CD4-positive, alpha-beta T cell (primary cell): ENCODE measurements at places on chromosomes 12 and 14.

DNA sequence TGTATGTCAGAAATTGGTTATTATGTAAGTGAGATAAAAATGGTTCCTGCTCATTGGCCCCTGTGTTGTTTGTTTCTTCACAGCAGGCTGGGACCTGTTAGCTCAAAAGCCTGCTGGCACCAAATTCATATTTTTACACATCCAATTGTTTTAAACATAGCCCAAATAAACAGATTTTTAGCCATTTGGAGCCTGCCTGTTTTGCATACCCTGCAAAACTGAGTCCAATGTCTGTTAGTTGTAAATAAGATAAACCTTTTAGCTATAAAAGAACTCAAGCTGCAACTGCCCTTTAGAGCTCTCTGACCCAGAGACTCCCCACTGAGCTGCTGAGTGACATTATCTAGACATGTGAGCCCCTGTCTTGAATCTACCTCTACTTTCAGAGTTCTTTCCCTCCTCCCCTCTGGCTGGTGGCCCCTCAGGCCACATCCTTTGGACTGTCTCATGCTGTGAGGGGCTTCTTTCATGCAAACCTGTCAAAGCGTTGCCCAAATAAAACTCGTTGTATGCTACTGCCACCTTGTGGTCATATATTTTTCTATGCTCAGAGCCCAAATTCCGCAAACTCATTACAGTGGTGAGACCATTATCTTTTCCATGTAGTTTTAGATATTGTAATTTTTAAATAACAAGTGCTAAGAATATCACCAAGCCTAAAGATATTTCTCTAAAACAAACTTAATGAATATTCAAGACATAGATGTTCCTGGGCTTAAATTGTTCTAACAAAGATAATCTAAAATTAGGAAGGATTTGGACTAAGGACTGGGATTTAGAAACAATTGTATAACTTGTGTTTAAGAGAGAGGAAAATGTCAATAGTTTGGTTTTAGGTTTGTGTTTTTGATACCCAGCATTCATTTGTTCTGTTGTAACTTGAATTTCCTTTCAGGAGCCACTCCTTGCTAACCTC, 337.9 kb downstream of the AACS start:
- DNase-seq, result no peak

DNA sequence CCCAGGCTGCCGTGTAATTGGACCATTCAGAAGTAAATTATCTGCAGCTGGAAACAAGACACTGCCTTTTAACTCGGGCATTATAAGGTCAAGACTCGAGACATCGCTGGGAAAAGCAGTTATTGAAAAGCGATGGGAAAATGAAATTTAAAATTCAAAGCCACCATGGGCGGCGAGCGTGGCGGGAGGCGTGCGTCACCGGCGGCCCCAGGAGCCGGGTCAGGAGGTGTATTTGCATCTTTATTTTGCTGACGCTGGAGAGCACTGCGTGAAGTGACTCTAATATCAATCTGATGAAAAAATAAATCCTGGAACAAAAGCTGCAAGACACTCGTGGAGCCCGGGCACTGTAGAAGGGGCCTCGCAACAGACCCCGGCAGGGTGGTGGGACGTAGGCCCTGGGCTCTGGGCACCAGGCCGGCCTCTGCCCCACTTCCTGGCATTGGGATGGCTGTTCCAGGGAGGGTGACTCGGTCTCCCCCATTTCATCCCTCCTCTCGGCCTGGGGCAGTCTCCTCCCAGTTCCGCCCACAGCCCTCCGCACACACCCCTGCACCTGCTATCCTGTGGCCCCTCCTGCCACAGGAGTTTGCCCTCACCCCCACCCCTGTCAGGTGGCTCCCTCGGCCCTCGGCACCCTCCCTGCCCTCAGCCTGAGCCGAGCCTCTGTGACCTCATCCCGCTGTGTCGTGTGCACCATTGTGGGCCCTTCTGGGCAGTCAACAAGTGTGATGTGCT, 196.2 kb downstream of the KIF26A start:
- no peak for DNase-seq

DNA sequence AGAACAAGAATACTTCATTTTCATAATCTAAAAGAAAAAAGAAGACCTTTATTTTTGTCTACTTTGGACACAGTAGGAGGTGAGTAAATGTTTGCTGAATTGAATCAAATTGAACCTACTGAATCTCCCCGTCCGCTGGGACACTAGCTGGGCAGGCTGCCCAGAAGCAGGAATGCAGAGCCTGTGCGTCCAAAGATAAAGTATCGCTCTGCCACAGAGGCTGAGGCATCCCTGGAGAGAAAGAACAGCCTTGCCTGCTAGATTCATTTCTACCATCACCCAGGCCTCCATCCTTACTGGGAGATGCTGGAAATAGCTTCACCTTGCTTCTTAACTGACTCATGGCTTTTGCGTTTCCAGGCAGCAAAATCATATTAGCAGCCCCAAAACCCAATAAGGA, 64.1 kb upstream of the TSPAN11 start:
- no peak for DNase-seq

DNA sequence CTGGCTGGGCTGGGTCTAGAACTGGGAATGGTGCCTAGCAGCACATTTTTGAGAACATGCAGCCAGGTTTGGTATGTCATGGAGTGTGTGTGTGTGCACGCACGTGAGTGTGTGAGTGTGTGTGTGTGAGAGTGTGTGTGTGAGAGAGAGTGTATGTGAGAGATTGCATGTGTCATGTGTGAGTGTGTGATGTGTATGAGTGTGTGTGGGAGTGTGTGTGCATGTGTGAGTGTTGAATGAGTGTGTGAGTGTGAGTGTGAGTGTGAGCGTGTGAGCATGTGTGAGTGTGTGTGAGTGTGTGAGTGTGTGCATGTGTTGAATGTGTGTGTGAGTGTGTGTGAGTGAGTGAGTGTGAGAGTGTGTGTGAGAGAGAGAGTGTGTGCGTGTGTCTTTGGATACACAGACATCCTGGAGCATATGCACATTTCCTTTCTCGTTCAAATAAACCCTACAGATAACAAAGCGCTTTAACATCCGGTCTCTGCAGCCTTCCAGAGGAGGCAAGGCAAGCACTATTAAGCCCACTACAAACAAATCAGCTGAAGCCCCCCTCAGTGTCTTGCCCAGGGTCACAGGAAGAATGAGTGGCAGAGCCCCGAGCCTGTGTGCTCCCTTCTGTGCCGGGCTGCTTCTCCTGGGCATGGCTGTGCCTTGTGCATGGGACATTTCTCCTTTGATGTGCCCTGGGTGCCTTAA, 108.7 kb upstream of the ETV6 start:
- DNase-seq, result no peak

DNA sequence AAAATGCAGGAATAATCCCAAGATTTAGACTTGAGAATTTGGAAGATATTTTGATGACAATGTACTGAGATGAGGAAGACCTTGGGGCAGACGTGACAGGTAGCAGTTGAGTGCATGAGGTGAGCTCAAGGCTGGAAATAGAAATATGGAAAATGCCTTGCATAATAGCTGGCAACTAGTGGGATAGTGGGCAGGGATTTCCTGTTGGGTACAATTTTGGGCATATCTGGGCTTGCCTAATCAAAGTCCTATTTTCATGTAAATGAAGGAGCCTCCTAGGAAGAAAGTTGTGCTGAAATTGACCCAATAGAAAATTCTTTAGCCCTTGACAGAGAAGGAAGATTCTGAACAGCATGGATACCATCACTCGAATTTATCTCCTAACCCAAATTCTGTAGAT, 6.4 kb upstream of the GLIPR1 start:
- DNase-seq, result no peak

DNA sequence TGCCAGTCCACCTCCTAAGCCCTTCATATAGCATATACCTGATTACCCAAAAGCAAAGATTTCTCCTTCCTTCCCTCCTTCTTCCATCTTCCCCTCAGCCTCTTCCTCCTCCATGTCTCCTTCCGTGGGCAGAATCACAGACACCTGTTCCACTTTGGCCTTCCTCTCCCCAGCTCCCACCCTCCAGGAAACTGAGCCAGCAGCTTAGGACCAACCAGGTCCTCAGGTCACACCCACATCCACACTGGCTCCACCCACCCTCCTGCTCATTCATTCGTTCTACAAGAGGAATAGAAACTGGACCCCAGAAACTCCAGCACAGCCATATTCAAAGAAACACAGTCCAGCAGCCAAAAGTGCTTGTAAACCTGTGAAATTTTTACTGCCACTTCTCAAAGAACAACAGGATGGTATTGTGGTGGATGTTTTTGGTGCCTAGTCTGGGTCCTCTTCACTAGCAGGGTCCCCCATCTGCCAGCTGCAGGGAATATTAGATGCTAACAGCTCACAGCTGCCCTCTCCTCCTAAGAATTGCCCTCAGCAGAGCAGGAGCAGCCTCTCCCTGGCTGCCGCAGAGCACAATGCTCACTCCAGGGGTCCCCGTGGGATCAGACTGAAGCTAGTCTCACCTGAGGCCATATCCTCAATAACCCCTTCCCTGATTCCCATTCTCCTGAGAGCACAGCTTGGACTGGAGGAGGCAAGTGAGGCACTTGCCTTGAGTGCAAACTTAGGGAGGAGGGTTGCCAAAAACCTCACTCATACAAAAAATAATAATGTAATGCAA, 18.4 kb downstream of the CMKLR1 start:
- no peak for DNase-seq

- DNase-seq, result no peak
Measured at GRCh38 chr12:76275511-76276093, 72.6 kb downstream of the BBS10 start.

- no peak for DNase-seq
Measured at GRCh38 chr14:70707138-70708038, 65.7 kb downstream of the TTC9 start.

DNA sequence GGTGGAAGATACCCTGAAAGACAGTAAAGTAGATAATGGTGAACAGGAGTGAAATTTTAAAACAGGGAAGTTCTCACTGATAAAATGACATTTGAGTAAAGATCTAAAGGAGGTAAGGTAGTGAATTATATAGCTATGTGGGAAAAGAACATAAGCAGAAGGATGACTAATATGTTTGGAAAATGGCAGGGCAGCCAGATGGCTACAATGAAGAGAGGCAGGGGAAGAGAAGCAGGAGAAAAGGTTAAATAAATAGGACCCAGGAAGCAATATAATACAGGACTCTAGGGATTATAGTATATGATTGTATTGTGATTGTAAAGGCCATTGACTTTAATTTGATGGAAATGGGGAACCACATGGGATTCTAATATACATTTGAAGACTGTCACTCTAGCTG, 33.0 kb downstream of the SCFD1 start:
- DNase-seq, result no peak

DNA sequence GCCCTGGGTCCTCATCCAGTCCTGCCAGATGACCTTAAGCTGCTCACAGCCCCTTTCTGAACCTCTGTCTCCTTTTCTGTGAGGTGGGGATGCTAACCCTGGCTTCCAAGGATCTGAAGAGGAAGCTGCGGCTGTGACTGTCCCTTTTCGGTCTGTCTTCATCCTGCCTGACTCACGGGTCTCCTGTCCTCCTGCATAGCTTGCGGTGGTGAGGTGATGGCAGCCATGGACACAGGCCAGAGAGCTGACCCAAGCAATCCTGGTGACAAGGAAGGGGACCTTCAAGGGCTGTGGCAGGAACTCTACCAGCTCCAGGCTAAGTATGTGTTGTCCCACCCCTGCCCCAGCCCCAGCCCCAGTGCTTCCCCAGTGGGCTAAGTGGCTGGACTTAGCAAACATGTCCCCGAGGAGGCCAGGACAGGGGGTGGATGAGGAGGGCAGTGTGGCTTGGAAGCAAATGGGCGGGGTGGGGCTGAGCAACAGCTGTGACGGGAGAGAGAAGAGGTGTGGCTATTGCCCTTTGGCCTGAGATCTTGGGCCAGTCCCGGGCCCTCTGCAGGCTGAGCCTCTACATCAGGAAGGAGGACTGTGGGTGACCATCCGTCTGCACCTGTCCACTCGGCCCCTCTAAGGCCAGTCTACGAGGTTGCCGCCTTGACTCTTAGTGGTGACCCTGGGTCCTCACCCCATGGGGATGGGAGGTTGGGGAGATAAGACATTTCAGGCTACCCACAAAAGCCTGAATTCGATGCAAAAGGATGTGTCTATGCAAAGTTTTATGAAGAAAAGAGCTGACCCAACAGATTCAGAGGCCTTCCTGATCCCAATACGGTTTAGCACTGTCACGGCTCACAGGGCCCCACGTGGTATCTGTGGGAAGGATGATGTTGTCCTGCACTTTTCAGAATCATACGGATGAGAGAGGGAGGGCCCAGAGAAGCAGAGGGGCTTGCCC, 1.1 kb downstream of the CCDC197 start:
- DNase-seq, result no peak

- DNase-seq, result no peak
Measured at GRCh38 chr12:124210991-124211577, 83.8 kb upstream of the RFLNA start.

DNA sequence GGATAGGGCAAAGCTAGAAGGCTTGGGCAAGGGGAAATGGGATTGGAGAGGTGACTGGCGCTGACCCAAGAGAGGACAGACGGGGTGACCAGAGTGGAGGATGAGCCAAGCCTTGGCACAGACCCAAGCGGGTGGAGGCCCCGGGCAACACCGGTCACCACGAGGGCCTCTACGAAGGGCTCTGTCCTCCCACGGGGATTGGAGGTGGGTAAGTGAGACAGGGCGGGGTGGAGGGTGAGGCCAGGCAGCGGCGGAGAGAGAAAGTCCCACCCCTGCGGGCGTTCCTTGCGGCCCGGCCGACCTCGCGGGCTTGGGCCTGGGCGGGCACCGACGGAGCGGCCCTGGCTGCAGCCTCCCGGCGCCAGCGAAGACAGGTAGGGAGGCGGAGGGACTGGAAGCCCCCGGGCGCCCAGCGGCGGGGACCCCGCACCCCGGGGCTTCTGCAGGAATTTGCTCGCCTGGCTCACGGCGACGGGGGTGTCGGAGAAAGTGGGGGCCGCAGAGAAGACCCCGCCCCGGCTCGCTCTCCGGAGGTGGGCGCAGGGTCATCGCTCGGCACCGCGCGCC, at the start of gene PAPLN:
Gene PAPLN (plus strand): TSS at position 288 of the 567 bp plus-strand sequence. CDS start 2,273 bp downstream, outside the sequence.
- DNase-seq, result no peak

DNA sequence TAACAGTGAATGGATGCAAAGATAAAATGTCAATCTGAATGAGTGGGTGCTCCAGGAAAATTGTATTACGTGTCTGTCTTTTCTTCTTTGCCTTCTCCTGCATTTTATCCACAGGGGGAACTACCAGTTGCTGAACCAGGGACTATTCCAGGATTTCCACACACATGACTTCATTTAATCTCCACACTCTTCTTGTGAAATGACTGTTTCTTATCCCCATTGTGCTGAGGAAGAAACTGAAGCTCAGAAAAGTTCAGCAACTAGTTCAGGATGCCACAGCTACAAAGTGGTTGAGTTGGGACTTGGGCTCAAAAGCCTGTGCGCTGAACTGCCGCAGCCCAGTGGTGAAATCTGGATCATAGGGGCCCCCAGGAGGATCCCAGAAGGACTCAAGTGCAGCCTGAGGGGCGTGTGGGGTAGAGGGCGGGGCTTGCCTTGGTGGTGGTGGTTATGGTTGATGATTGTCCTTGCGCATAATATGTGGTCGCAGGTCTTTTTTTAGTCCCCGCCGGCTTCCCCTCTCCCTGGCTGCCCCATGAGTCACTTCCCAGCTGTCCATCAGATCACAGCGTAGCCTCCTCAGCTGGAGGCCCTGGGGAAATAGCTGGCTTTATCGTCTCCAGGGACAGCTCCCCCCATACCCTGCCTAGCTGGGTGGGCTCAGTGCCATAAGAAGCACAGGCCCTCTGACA, 235.2 kb upstream of the CRY1 start:
- DNase-seq, result no peak

GRCh38 chr12:66388517-66388916, 86.2 kb downstream of the HELB start:
- no peak for DNase-seq

GRCh38 chr12:109444259-109444658, 32.8 kb downstream of the KCTD10 start:
- DNase-seq, result no peak

GRCh38 chr12:57724936-57725740, 13.4 kb downstream of the AGAP2 start:
- no peak for DNase-seq

GRCh38 chr12:6635856-6636531, at the start of gene LPAR5:
TSS of gene LPAR5 (minus strand) at chr12:6635959. CDS start at chr12:6621248, 14,711 bp downstream.
- no peak for DNase-seq
